ENCODE measurements at places on chromosomes 13 and 19.

DNA sequence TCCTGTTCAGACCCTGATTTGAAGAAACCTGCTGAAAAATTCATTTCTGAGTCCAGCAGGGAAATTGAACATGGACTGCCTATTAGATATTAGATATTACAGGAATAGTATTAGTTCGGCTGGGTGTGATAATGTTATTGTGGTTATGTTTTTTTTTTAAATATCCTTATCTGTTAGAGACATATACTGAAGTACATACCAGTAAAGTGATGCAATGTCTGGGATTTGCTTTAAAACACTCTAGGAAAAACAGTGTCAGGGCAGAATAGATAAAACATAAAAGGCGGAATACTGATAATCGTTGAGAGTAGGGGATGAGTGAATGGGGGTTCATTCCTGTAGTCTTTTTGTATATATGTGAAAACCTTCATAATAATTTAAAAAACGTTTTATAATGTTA, 28.7 kb upstream of the AMER2 start:
- no peak for DNase-seq

DNA sequence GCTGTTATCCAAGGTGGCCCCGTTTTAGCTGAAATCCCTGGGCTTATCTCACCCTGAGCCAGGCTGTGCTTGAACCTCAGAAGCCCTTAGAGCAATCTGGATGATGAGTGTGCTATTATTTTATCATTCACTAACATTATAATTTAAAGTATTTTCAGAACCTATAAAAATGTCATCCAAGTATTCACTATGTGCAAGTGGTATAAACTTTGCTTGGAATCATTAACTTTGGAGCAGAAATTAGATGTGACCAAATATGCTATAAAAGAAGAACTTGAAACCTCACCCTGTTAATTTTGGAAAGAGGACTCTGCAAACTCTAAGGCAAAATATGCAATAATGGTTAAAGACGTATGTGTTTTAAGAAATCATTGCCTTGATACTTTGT, 147.5 kb downstream of the USP12 start:
- DNase-seq: no peak

GRCh38 chr13:27034678-27035111, 136.9 kb downstream of the USP12 start:
- no peak for DNase-seq

GRCh38 chr13:30698488-30699005, 36.8 kb upstream of the ALOX5AP start:
- DNase-seq: no peak

DNA sequence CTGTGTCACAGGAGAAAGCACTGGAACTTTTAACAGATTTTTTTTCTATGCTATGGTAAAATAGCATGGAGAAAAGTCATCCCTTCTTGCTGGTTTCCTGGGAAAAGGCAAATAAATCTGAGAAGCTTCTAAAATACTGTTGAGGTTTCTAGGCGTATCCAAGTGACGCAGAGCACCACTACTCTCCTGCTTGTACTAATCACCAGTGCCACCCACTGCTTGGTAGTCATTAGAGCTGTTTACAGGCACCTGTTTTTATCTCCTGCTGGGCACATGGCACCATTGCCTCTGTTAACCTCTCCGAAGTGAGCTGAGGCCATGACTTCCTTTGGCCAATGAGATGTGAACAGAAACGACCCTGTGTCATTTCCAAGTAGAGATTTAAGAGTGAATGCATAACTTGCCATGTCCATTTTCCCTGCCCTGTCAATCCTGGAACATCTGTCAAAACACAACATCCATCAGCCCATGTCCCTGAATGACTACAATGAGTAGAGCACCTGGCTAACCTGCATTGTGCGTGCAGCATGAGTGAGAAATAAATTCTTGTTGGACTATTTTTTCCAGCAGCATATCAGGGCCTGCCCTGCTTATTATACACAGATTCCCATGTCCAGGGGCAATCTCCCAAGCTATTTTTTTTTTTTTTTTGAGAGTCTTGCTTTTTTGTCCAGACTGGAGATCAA, 17.3 kb upstream of the OXGR1 start:
- no peak for DNase-seq

- no peak for DNase-seq
Measured at GRCh38 chr13:110794209-110794608, 80.7 kb downstream of the ING1 start.

DNA sequence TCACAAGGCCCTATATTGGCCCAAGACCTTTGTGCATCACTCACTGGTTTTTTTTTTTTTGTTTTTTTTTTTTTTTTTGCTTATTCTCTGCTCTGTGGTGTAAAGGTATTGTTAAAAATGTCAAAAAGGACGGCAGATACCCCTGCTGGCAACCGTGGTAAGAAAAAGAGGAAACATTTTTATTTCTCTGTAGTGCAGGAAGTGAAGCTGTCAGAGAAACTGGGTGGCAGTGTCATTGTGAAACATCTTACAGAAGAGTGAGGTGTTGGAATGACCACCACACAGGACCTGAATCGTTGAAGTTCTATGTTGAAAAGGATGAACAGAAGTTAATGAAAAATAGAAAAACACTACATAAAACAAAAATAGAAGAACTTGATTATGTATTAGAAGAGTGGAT, 346.4 kb downstream of the FGF9 start:
- no peak for DNase-seq

GRCh38 chr13:26074706-26075105, 22.9 kb upstream of the SHISA2 start:
- peak; percentile 12 for DNase-seq

DNA sequence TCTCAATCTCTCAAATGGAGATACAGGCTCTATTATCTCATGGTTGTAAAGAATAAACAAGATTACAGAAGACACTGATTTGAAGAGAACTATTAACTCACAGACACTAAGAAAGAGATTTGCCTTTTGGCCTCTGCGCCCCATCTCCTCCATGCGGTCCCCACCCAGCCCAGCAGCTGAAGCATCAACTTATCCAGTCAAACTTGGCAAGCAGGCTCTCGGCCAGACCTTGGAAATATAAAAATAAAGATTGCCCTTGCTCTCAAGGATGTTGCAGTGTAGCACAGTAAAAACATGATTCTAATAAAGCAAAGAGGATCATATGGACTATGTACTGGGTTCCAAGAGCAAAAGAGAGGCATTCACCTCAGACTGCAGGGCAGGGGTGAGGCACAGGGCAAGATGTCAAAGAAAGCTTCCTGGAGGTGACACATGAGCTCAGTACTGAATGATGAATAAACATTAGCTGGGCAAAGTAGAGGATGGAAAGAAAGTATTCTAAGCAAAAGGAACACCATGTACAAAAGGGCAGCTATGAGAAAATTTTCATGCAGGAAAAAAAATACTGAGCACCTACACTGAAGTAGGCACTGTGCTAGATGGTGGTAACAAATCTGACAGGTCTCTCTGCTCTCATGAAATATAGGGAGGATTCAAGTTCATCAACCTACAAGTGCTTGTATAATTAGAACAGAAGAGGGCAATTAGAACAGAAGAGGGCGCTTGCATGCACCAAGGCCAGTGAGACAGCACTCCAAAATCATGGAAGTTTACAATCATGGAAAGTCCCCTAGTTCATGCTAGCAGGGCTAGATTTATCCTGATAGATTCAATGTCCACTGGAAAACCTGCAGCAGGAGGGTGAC, 85.0 kb downstream of the SACS start:
- DNase-seq: no peak

DNA sequence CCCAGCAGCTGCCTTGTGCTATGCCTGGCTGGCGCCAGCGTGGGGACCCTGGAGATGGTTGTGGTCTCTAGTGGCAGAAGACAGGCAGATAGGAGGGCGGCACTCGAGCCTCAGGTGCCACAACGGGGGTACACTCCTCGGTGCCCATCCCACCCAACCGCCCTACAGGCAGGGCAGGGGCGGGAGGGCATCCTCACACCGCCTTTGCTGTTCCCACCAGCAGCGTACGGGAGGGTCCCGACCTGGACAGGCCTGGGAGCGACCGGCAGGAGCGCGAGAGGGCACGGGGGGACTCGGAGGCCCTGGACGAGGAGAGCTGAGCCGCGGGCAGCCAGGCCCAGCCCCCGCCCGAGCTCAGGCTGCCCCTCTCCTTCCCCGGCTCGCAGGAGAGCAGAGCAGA, 16.6 kb downstream of the PLIN4 start:
- DNase-seq: no peak

- no peak for DNase-seq
Measured at GRCh38 chr13:113220877-113221276, 11.5 kb downstream of the CUL4A start.

DNA sequence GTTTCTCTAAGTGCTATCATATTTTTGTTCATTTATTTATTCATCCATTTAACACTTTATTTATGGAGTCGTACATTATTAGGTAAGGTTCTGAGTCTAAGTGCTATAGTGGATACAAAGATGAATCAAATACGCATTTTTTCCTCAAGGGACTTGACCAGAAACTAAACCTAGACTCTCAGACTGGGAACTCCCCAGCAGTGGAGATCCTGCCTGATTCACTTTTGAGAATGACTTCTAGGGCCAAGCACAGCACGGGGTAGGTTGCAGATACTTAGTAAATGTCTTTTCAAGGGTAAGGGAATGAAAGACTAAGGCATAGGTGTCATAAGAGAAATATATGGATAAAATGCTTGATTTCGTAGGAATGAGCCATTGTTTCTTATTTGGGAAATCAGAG, 7.2 kb downstream of the DNAJC15 start:
- no peak for DNase-seq

DNA sequence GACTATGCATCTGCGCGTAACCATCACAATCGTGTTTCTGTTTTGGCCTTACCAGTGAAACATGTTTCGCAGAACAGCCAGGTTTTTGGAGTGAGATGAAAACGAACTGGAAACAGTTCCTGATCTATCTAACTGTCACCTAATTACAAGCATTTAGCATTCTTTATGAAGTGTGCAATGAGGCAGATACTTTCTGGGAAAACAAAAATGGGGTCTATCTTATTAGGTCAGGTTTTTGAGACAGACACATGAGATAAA, 182.8 kb downstream of the LMO7 start:
- no peak for DNase-seq

GRCh38 chr19:57103573-57104277, 16.1 kb upstream of the USP29 start:
- DNase-seq: peak; percentile 33

DNA sequence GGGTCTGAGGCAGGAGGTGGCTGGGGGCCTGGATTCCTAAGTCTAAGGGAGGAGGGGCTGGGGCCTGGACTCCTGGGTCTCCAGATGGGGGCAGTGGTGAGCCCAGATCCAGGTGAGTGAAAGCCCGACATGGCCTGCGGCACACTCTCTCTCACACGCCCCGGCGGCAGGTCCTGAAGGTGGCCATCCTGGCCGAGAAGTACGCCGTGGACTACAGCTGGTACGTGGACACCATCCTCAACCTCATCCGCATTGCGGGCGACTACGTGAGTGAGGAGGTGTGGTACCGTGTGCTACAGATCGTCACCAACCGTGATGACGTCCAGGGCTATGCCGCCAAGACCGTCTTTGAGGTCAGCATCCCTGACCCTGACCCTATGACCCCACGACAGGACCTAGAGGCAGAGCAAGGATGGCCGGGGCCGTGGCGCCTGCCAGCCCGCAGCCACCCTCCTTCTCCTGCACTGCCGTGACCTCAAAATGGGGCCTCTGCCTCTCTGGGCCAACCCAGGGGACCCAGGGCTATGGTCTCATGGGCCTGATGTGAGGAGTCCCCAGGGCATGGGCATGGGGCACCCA, 13.2 kb downstream of the FUZ start:
- DNase-seq: no peak

- DNase-seq: no peak
Measured at GRCh38 chr19:10420444-10421239, at the start of gene PDE4A. PDE4A (plus strand) TSS chr19:10420538; CDS start chr19:10420765, 227 bp downstream.

DNA sequence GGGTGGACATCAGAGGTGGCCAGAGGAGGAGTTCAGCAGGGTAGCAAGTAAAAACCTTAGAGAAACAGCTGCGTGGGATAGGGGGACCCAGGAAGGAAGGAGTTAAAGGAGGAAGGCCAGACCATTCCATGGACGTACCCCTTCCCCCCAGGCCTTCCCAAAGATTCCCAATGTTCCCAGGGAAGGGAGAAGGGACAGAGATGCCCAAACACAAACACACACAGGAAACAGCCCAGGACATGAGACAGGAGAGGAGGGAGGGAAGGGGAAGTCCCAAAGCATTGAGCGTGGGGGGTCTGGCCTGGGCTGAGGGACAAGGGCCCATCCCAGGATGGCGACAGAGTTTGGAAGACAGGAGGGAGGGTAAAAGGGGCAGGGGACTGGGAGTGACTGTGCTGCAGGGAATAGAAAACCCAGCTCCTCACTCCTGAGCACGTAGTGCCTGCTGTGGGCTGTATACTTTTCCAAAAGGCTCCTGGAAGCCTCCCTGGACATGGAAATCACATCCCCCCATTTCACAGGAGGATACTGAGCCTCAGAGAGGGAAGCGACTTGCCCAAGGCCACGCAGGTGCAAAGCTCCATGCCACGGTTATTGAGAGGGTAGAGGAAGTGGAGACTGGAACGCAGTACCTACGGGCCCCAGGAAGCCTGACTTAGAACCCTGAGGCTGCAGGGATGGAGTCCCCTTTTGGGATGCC, 1.1 kb downstream of the SYDE1 start:
- peak; percentile 6 for DNase-seq
